IMR-90 (cell line): ENCODE measurements at places on chromosomes 13 and 19.

DNA sequence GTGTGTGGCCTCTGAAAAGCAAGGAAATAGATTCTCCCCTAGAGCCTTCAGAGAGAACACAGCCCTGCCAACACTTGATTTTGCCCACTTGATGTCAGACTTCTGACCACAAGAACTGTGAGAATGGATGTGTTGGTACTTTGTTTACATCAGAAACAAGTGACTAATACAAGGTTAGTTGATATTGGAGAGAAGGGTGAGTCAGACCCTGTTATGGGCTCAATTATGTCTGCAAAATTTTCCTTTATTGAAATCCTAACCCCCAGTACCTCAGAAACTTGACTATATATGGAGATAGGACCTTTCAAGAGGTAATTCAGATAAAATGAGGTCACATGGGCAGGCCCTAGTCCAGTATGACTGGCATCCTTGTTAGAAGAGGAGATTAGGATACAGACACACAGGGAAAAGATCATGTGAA lies 226.7 kb downstream of the RFC3 start:
- DNase-seq = peak; percentile 33

GRCh38 chr19:55134736-55135135 lies 14.3 kb downstream of the TNNT1 start:
- no peak for DNase-seq

DNA sequence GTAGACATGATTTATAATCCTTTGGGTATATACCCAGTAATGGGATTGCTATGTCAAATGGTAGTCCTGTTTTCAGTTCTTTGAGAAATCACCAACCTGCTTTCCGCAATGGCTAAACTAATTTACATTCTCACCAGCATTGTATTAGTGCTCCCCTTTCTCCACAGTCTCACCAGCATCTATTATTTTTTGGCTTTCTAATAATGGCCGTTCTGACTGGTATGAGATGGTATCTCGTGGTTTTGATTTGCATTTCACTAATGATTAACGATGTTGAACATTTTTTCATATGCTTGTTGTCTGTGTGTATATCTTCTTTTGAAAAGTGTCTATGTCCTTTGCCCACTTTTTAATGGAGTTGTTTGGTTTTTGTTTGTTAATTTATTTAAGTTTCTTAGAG lies 165.1 kb downstream of the PDS5B start:
- no peak for DNase-seq

DNA sequence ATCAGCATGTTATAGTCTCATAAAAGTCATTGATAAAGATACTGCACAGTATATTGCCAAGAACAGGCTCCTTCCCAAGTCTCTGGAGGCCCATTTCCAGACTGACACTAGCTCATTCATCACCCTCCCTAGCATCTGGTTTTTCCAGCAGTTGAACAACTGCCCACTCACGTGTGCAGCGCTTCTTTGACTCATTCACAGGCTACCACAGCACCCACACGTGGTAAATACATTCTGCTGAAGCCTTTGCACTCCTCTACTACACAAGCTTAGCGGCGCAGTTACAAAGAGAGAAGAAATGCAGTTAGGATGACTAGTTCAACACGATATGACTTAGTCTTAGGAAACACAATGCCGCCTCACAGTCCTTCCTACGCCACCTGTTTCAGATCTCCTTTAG lies 87.7 kb downstream of the DOCK9 start:
- peak; percentile 74 for DNase-seq

- no peak for DNase-seq
These were observed 5.9 kb downstream of the DAND5 start for GRCh38 chr19:12975221-12975741.

GRCh38 chr13:24038841-24039330 lies 121.6 kb upstream of the SPATA13 start:
- peak; percentile 74 for DNase-seq

- DNase-seq = no peak
These were observed 12.1 kb upstream of the CDC34 start for GRCh38 chr19:519449-519865.

DNA sequence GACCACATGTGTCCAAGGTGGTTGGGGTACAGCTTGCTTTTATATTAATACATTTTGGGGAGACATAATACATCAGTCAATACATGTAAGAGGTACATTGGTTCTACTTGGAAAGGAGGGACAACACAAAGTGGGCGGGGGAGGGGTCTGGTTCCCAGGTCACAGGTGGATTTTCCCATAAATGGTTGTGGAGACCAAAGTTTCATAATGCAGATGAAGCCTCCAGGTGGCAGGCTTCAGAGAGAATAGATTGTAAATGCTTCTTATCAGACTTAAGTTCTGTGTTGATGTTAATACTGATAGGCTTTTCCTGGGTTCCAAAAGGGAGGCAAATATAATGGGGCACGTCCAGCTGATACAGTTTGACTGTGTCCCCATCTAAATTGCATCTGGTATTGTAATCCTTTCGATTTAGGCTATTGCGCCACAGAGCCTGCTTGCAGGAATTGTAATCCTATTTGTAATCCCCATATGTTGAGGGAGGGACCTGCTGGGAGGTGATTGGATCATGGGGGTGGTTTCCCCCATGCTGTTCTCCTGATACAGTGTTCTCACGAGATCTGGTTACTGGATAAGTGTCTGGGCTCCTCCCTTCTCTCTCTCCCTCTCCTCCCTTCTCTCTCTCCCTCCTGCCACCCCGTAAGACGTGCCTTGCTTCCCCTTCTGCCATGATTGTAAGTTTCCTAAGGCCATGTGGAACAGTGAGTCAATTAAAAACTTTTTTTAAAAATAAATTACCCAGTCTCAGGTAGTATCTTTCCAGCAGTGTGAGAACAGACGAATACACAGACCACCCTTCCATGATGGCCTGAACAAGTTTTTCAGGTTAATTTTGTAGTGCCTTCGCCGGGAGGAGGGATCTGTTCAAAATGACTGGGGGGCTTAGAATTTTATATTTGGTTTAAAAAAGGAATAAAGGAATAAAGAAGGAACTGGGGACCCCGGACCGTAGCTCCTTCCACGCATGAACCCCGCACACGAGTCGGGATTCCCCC lies 44.9 kb downstream of the ZNF823 start:
- peak; percentile 75 for DNase-seq

DNA sequence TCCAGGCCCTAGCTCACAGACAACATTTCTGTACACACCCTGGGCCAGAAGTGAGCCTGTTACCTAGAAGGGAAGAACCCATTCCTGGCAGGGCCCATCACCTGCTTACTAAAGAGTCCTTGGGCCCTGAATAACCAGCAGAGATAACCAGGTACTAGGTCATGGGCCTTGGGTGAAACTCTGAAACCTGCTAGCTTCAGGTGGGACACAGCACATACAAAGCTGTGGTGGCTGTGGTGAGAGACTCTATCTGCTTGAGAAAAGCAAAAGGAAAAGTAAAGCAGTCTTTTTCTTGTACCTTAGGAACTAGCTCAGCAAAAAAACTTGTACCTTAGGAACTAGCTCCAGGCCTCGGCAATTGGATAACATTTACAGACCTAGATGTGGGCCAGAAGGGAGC lies 1895.9 kb upstream of the PCDH20 start:
- no peak for DNase-seq

GRCh38 chr19:48745208-48745995 lies 1.3 kb downstream of the IZUMO1 start:
- DNase-seq = peak; percentile 57

DNA sequence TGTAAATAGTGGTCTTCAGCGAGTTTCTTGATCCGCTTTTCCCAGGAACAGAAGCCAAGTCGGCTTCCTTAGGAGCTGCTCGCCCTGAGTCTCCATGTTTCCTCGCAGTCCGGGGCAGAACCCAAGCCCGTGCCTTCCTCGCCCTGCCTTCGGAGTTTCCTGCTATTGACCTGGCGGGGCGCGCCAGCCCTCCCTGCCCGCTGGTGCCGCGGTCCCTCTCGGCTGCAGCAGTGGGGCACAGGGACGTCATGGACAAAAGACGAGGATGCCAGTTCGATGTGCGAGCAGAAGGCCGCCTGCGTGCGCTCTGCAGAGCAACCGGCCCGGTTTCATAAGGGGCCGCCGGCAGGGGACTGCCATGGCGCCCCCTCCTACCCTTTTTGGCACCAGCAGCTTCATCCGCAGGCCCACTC lies 156.6 kb downstream of the TM9SF2 start:
- DNase-seq = no peak

- no peak for DNase-seq
These were observed 399.5 kb upstream of the MIR17HG start for GRCh38 chr13:90947976-90948375.

DNA sequence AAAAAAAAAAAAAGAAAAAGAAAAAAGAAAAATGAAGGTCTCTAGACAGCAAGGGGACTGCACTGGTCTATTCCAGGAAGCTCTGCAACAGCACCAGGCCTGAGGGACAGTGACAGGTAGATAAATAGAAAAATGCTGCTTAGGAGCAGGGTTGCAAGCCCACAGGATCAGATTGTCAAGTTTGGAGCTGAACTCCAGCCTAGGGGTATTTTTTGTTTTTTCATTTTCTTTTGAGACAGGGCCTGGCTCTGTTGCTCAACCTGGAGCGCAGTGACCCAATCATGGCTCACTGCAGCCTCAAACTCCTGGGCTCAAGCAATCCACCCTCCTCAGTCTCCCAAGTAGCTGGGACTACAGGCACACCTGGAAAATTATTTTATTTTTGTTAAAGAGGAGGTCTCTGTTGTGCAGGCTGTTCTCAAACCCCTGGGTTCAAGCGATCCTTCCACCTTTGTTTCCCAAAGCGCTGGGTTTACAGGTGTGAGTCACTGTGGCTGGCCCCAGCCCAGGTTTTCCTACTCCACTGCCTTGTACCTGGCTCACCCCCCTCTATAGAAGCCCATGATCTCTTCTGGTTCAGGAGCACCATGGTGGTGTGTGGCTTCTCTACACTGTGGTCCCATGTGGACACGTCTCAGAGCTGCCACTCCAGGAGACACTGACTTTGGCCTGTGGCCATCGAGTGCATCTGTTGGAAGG lies 23.9 kb downstream of the POP4 start:
- DNase-seq = no peak

DNA sequence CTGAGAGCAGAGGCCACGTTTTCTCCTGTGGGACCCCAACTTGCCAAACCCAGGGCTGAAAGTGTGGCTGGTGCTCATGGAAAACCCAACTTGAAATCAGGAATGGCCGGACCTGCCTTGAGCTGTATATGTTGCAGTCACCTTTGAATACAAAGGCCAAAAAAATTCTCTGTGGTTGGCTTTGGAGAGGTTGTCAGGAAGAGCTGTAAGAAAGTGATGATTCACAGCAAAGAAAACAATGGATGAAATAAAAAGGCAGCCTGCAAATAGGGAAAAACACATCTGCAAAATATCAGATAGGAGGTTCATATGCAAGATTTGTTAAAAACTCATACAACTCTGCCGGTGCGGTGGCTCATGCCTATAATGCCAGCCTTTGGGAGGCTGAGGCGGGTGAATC lies 715.8 kb downstream of the UQCRFS1 start:
- no peak for DNase-seq

- peak; percentile 16 for DNase-seq
These were observed 1075.2 kb downstream of the PCDH9 start for GRCh38 chr13:66154976-66155375.

- peak; percentile 61 for DNase-seq
These were observed 2.1 kb downstream of the ZNF575 start for GRCh38 chr19:43534816-43535761.

- no peak for DNase-seq
These were observed 60.0 kb downstream of the ING1 start for GRCh38 chr13:110773480-110773879.

GRCh38 chr13:94660695-94661326 lies 51.5 kb downstream of the SOX21 start:
- peak; percentile 41 for DNase-seq

DNA sequence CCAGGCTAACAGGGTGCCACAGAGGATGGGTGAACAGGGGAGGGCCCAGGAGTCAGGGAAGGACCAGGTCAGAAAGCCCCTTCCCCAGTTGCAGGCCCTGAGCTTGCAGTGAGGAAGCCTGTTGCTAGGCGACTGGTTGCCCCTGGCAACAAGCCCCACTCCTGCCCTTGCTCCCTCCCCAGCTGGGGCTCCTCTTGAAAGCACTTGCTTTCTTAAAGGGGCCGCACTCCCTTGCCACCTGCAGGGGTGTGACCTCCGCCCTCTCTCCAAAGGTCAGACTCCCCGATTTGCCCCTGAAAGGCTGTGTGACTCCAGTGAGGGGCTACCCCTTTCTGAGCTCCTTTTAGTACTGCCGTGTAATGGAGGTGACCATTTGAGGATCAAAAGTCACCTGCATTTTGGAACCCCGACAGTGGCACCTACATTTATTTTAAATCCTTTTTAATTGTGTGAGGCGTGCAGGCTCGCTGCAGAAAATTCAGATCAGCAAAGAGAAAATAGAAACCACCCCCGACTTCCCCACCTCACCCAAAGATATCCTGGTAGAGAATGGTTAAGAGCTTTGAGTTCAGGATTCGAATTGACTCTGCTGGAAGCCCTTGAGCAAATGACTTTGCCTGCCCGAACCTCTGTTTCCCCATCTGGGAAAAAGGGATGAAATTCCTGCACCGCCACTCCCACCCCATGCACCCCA lies 4.8 kb downstream of the FCHO1 start:
- DNase-seq = peak; percentile 50

DNA sequence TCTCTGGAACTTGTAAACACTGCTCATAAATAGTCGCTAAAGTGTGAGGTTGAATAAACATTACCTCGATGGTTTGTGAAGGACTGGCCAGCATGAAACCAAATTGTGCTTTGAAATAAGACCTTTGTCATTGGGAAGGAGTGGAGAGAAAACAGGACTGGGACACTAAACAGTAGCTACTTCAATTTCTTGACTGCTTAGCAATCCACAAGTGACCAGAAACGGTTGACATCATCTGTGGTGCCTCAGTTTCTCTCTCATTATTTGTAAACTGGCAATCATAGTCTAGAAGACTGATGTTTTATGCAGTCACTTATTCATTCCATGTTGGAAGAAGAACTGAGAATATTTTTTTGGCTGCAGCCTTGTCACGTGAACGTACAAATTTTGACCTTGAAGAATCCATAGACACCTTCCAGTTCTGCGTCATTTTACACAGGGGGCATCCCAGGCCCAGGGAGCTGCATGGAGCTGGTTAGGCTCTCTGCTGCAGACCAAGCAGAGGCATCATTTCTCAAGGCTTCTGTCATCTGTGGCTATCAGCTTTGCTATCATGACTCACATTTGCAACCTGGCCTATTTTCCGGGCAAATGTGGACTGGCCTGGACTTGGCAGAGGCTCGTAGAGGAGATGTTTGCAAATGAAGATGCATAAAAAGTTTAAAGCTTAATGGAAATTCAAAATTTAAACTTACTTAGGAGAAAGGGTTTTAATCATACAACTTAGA lies 391.8 kb downstream of the FGF9 start:
- DNase-seq = peak; percentile 63

DNA sequence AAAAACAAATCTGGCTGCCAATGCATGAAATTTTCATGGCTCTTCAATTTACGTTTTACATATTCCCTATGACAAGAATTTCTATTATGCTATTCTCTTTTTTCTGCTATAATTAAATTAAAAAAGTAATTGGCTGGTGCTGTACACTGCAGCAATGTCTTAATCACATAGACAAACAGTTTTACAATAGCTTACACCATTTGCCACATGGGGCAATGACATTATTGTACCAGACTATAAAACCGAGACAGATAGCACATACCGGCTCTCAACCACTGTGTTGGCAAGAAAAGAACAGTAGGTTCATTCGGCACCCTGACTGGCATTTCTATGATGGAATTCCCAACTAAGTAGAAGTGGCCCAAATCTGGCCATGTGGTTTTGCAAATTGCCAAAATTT lies 67.7 kb downstream of the DACH1 start:
- DNase-seq = no peak
